ENCODE measurements at places on chromosomes 2 and 18.

DNA sequence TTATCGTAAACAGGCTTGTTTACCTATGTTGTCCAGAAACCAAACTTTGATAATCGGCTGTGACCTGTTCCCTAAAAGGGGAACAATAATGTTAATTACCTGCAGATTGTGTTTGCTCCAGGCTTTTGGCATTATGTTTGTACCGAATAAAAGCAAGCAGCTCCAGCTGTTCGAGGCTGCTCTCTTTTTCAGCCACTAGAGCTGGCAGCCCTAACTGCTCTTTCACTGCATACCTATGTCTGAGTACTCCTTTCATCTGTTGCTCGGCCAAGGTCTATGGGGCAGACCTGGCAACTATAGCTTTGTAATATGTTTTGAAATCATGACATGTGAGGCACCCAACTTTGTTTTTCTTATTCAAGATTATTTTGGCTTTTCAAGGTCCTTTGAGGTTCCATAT, 77.8 kb upstream of the EHBP1 start:
- DNase-seq: no peak

- DNase-seq: peak; percentile 66
Observed at GRCh38 chr2:1769703-1770422, 25.5 kb upstream of the PXDN start.

- no peak for DNase-seq
Observed at GRCh38 chr2:150075831-150076230, 411.6 kb downstream of the RND3 start.

DNA sequence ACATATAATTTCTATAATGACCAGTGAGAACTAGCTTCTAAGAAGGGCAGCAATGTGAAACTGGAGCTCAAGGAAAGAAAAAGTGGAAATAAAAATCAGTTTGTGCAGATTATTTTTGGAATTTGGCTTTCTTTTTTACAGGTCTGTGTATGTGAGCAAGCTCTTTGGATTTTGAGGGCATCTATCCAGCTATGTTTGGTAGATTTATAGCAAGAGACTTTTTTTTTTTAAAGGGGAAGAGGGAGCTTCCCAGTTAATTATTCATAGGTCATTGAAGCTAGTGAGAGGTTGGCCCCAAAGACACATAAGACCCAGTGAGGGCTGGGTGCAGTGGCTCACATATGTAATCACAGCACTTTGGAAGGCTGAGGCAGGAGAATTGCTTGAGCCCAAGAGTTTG, 24.0 kb upstream of the COLEC12 start:
- DNase-seq: no peak

GRCh38 chr2:31762085-31762484, 181.3 kb upstream of the SRD5A2 start:
- DNase-seq: no peak

DNA sequence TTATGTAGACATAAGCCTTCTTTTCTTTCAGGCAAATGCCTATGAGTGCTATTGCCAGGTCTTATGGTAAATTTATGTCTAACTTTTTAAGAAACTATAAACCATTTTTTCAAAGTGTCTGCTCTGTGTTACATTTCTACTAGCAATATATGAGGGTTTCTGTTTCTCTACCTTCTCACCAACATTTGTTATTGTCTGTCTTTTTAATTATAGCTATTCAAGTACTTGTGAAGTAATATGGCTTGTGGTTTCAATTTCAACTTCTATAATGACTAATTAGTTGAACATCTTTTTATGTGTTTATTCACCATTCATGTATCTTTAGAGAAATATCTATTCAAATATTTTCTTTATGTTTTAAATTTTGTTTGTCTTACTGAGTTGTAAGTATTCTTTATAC, 213.1 kb upstream of the MC4R start:
- no peak for DNase-seq
